Activated naive CD8-positive, alpha-beta T cell treated with anti-CD3 and anti-CD28 coated beads, Interleukin-2, amount 10 ng/mL, durations not matched to agents 7 days and 5 days (primary cell): ENCODE measurements at places on chromosomes 5 and 9. TPM values are rescaled to one million over a fixed set of nuclear protein-coding genes. Genes with fewer than 3 reads are reported as not detected.

Gene SV2C
- total RNA-seq: 0.03 TPM

Gene VLDLR
- total RNA-seq: 7.2 TPM

Gene SLC34A3
- not detected for total RNA-seq

Gene AGGF1
- 28.6 TPM for total RNA-seq

Gene CPEB4
- 13.0 TPM for total RNA-seq

DNA sequence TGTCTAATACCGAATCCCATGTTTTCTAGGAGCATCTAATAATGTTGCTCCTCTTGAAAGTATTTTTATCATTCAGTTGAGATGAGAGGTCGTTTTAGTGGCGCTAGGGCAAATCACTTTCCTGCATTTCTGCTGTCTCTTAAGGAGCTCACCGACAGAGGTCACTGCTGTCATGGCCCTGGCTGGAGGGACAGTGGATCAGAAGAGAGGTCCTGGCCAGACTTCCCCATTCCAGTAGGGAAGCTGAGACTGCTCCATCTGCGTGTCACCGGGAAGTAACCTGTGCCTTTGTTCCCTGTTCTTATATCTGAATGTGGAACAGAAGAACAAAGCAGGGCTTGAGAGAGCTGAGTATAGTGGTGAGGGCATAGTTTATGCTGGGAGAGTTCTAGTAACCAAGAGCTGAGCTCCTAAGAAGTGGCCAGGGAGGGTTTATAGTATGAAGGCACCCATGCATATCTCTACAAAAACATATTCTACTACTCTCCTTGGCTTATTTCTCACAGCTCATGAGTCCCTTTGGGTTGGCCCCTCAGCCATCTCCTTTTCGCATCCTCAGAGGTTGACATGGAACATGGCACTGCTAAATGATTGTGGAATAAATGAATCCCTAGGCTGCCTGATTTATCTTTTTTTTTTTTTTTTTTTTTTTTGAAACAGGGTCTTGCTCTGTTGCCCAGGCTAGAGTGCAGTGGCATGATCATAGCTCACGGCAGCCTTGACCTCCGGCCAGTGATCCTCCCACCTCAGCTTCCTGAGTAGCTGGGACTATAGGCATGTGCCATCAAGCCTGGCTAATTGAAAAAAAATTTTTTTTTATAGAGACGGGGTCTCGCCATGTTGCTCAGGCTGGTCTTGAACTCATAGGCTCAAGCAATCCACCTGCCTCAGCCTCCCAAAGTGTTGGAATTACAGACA lies 27.2 kb downstream of the ATP6V0E1 start:
- peaks cover 14% of the 10 kb centered on the region for H3K4me1 ChIP-seq
- no peaks in the 10 kb centered on the region for H3K27me3 ChIP-seq
- no peak for DNase-seq
- peaks cover 7% of the 10 kb centered on the region for H3K36me3 ChIP-seq

DNA sequence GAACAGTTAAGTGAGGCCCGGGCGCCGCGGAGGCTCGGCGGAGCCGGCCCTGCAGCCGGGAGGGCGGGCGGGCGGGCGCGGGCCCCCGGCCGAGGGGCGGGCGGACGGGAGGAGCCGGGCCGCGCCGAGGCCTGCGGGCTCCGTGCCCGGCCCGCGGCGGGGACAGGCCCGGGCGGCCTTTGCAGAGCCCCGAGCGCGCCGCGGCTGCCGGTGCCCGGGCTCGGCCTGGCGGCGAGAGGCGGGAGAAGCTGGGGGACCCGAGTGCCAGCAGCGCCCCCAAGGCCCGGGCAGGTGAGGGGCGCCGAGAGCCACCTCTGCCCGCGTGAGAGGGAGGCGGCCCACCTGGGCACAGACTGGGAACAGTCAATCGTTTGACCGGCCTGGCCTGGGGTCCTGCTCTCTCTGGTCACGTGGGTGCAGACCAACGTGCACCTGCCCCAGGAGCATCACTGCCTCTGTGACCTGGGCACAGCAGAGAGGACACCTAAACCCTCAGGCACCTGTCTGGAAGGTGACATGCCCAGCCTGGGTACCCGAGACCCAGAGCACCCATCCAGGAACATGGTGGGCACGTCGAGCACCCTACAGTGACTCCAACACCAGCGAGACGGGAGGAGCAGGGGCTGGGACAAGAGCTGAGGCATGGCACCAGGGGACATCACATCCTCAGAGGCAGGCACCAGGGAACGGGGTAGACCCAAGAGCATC lies 531 bp downstream of the MVB12B start:
- H3K27ac ChIP-seq: peak overlapping the region; percentile 95
- peak overlapping the region; percentile 86 for H3K4me3 ChIP-seq
- peaks cover 6% of the 10 kb centered on the region for H3K36me3 ChIP-seq
- DNase-seq: peak; percentile 65
- H3K27me3 ChIP-seq: no peaks in the 10 kb centered on the region

GRCh38 chr9:112743216-112743836 lies 7.2 kb upstream of the SNX30 start:
- no peak overlapping the region for H3K4me3 ChIP-seq
- peak overlapping the region; percentile 23 for H3K27ac ChIP-seq
- DNase-seq: no peak

- H3K27me3 ChIP-seq: peaks cover 16% of the 10 kb centered on the region
- H3K36me3 ChIP-seq: no peaks in the 10 kb centered on the region
- H3K4me3 ChIP-seq: no peak overlapping the region
Measured at GRCh38 chr5:42691413-42691937, 65.1 kb upstream of the CCDC152 start.

DNA sequence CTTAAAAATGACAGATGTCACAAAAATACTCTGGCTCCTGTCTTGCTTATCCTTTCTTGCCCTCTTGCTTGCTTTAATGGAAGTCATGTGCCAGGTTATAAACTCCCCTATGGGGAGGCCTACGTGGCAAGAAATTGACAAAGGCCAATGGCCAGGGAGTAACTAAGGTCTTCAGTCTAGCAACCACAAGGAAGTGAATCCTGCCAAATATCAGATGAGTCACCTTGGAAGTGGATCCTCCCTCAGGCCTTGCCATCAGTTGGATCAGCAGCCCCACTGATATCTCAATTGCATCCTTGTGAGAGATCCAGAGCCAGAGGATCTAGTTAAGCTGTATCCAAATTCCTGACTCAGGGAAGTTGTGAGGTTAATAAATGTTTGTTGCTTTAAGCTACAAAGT lies 82.8 kb downstream of the CAAP1 start:
- H3K27me3 ChIP-seq: peaks cover 5% of the 10 kb centered on the region
- no peaks in the 10 kb centered on the region for H3K4me1 ChIP-seq
- H3K27ac ChIP-seq: no peak overlapping the region
- no peak overlapping the region for H3K4me3 ChIP-seq

DNA sequence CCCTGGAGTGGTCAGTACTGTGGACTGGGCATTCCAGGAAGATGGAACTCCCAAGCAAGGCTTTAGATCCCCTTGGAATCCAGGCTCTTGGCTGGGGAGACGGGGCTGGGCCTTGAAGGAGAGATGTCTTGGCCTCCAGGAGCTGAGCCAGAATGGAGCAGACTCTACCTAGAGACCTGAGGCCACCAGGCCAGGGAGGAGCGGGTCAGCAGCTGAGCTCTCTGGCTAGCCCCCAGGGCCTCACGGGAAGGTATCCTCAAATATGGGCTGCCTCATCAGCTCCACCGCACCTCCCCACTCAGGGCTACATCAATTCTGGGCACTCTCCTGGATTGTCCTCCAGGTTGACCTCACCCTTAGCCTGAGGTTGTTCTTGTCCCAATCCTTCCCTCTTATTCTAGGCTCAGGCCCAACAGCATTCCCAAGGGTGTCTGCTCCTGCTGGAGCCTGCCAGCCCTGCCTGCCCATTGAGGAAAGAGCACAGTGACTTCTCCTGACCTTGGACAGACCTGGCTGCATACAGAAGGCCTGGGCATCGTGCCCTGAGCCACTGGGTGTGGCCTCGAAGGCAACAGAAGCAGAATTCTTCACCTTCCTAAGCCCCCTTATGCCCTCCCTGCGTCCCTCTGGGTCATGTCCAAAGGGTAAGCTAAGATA lies 3.0 kb upstream of the PDLIM4 start:
- peaks cover 24% of the 10 kb centered on the region for H3K27me3 ChIP-seq
- H3K4me3 ChIP-seq: no peak overlapping the region
- no peaks in the 10 kb centered on the region for H3K36me3 ChIP-seq

DNA sequence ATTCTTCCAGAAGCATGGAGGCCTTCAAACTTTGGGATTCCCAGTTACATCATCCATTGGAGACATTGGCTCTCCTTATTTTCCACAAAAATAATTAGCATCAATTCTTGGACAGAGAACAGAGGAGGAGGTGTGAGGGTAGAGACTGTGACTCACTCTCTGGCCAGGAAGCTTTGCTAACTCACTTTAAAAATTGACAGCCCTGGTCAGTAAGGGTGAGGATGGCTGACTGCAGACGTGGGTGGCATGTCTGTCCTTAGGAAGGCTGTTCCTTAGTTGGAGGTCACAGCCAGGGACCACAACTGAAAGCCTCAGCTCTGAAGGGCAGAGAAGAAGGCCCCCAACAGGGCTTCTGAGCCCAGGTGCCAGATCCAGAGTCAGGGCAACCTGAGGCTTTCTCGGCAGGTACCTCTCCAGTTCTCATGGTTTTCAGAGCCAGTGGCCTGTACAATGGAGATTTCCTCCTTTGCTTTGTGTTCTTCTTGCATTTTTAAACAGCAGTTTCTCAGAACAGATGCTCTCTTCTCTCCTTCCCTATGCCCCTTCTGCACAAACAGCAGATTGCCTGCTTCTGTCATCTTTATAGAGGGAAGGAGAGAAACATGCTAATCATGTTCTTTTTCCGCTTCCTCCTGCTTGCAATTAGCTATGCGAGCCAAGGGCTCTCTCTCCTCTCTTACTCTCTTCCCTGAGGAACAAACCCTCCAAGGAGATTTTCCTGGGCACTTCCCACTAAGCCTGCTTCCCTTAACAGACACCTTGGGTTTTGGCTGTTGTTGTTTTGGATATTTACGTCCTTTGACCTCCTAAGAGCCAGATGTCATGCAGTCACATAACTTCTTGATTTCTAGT lies 92.5 kb upstream of the ZNF366 start:
- no peaks in the 10 kb centered on the region for H3K36me3 ChIP-seq
- H3K4me1 ChIP-seq: peaks cover 5% of the 10 kb centered on the region
- H3K27ac ChIP-seq: no peak overlapping the region
- no peaks in the 10 kb centered on the region for H3K27me3 ChIP-seq
- DNase-seq: no peak

DNA sequence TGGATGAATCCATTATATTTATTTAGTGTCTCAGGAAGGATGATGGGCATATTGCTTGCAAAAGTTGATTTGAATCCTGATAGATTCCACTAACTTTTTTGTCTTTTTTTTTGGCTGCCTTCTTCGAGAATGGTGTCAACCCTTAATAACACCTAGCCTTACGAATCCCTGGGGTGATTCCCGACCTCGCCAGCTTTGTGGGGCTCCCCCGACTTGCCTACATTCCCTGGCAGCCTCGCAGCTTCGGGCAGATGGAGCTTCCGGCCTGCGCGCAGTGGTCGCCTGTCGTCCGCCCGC lies 366 bp upstream of the DOCK8 start:
- DNase-seq: no peak
- H3K4me1 ChIP-seq: peaks cover 21% of the 10 kb centered on the region
- H3K27ac ChIP-seq: peak overlapping the region; percentile 76
- peaks cover 1% of the 10 kb centered on the region for H3K27me3 ChIP-seq

DNA sequence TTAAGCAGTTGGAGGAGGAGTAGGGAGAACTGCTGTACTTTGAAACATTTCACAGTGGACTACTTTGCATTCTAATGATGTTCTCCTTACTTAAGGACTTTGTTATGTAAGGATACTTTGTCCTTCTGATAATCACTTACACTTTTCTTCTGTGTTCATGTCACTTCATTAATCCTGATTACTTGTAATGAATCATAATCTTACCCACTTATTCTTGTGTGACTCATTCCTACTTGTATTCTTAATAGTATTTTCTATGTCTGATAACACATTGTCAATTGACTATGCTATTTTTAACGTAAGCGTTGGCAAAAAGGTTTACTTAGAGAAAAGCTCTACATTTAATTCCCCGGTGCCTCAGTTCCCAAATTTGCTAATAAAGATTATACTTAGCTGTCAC lies 63.8 kb downstream of the GHR start:
- DNase-seq: no peak
- H3K4me3 ChIP-seq: no peak overlapping the region
- H3K27me3 ChIP-seq: peaks cover 2% of the 10 kb centered on the region
- H3K27ac ChIP-seq: no peak overlapping the region

DNA sequence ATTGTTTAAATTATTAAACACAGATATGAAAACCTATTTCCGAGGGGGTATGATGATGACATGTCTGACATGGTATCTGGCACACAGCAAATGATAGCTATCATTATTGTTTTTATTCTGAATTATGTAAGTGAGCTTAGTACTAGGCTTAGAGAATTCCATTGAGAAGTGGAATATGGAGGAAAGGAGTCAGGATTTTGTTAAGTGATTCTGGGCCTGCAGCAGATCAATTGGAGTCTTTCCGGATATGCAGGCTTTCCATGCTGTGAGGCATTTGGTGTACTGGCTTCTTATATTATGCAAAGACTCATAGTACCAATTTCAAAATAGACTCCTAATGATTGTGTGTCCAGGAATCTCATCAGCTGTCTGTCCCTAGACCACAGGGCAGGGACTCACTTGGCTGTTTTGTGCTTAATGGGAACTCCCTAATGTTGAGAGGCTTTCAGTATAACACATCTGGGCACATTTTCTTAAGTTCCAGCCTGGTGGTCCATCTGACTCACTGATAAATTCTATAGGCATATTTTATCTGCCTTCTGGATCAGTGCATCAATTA lies 180.0 kb upstream of the KLF9 start:
- peaks cover 3% of the 10 kb centered on the region for H3K4me1 ChIP-seq
- no peak overlapping the region for H3K27ac ChIP-seq
- DNase-seq: no peak
- peaks cover 7% of the 10 kb centered on the region for H3K36me3 ChIP-seq

GRCh38 chr5:116517488-116517887 lies 57.1 kb downstream of the SEMA6A start:
- no peaks in the 10 kb centered on the region for H3K36me3 ChIP-seq
- H3K27ac ChIP-seq: no peak overlapping the region
- no peak overlapping the region for H3K4me3 ChIP-seq
- H3K27me3 ChIP-seq: no peaks in the 10 kb centered on the region

DNA sequence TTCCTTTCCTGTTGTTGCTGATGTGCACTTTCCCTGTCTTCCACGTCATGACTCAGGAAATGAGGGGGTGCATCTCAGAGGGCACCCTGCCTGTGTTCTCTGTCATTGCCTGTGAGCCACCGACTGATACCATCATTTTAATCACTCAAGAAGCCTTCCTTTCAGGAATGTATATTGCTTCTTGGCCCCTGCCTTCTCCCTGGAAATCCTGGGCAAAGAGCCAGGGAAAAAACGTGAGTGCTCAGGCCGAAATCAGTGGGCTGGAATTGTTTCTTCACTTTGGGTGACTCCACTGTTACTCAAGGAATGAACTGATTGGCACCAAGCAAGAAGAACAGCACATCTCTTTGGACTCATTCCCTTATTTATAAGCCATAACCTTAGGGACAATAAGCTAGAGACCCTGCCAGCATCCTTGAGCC lies 126.1 kb downstream of the SNX18 start:
- peaks cover 44% of the 10 kb centered on the region for H3K4me1 ChIP-seq
- peaks cover 7% of the 10 kb centered on the region for H3K36me3 ChIP-seq
- H3K27ac ChIP-seq: peak overlapping the region; percentile 9
- H3K27me3 ChIP-seq: no peaks in the 10 kb centered on the region
- no peak for DNase-seq

GRCh38 chr9:115883467-115884329 lies 269.9 kb upstream of the PAPPA start:
- no peaks in the 10 kb centered on the region for H3K4me1 ChIP-seq
- DNase-seq: no peak
- no peak overlapping the region for H3K4me3 ChIP-seq
- H3K27ac ChIP-seq: no peak overlapping the region

- H3K36me3 ChIP-seq: peaks cover 18% of the 10 kb centered on the region
- H3K4me3 ChIP-seq: no peak overlapping the region
- H3K27ac ChIP-seq: no peak overlapping the region
- DNase-seq: no peak
Measured at GRCh38 chr5:175690025-175690424, 32.2 kb downstream of the HRH2 start.

GRCh38 chr9:69097064-69097463 lies 61.5 kb downstream of the FXN start:
- no peaks in the 10 kb centered on the region for H3K36me3 ChIP-seq
- no peak overlapping the region for H3K4me3 ChIP-seq
